SHP77 (cell line): ENCODE measurements at places on chromosomes 4 and X.

DNA sequence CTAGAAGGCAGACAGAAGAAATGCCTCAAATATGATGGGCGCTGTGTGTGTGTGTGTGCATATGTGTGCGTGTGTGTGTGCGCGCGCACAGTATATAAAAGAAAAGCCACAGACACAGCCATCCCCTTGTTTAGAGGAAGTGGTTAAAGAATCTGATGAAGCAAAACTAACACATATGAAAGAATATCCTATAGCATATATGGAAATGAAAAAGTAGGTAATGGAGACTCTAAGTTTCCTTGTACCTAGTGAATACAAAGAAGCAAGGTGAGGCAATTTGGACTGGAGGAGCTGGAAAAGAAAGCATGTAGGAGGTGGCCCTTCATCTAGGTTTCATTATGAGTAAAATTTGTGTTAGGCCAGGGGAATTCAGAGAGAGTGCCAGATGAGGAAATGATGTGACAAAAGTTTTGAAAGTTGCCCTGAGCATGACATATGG is 58.6 kb upstream of the MCF2 start:
- DNase-seq, result no peak

GRCh38 chr4:184850431-184851199 is 24.8 kb upstream of the ACSL1 start:
- DNase-seq, result no peak

DNA sequence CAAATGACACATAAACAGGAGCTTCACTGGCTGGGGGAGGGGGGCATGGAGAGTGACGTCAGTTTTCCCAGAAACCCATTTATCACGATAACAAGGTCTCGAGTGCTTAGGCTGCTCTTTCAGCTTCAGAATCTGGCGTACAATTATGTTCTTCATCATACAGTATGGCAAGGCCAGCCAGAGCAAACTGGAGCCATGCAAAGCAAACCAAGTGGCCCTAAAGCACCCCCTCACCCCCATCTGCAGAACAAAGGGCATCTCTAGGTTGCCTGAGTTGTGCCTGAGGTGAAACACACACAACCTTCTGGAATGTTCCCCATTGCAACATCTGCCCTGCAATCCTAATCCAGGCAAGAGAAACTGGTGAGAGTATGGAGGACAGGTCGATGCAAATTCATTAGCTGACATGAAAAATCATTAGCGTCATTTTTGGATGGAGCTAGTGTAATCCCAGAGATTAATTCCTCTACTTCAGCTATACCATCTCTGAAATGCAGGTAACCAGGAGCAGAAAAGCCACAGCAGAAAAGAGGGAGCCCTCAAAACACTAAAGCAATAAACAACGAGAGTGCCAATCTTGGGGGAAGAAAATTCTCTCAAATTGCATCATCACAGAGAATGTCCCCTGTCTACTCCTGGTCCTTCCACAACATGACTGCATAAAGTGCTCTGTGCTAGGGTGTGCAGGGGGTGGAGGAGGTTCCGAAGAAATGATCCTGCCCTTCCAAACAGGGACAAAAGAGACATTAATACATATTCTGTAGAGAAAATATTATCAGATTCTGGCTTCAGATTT is 1.8 kb downstream of the SEPTIN6 start:
- DNase-seq, result peak; percentile 17

DNA sequence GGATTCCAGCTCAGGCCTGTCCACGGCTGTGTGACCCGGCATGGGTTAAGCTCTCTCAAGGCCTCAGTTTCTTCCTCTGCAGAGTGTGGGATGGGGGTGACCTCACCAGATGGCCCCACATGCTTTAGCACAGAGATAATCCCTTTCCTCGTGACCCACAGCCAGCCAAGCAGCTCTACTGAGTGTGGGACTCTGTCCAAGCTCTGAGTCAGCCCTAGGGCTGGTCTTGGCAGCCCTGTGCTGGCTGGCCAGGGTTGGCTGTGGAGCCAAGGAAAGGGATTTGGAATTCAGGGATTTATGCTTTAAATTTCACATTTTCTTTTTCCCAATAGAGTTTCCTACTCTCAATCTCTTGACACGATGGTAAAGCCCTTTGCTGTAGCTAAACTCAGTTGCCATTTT is 19.7 kb upstream of the SPON2 start:
- no peak for DNase-seq

DNA sequence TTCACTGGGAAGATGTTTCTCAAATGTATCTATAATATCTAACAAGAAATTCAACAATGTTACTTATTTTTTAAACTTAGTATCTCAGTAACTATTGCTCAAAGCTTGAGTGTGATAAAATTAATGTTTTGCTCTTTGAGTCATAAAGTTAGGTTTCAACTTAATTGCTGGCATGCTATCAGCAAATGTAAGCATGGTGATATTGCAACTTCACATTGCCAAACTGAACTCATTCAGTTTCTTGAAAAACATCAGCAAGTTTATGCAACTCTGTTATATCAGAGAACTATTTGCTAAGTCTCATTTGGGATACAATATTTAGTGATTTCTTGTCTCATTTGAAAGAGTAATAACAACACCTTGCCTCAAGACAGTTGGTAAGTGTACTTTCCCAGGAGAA is 91.2 kb upstream of the KLF3 start:
- DNase-seq, result no peak

- no peak for DNase-seq
Observed at GRCh38 chr4:85508654-85509053, 33.7 kb downstream of the ARHGAP24 start.

- no peak for DNase-seq
Observed at GRCh38 chr4:80216100-80216761, 18.9 kb downstream of the PRDM8 start.

DNA sequence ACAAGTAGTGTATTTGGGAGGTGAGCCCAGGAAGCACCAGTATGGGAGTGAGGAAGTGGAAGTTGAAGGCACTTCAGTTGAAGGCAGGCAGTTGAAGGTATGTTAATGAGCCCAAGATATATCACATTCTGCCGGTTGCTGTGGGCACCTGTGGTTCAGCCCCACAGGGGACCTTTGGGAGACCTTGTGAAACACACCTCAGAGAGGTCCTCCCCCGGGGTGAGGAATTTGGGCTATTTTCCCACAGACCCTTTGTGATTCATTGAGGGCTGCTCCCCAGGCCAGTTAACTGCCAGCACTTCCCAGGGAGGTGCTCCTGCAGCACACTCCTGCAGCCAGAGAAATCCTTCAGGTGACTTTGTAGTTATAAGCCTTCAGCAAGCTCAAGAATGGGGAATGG is 45.9 kb downstream of the PTCHD1 start:
- no peak for DNase-seq

DNA sequence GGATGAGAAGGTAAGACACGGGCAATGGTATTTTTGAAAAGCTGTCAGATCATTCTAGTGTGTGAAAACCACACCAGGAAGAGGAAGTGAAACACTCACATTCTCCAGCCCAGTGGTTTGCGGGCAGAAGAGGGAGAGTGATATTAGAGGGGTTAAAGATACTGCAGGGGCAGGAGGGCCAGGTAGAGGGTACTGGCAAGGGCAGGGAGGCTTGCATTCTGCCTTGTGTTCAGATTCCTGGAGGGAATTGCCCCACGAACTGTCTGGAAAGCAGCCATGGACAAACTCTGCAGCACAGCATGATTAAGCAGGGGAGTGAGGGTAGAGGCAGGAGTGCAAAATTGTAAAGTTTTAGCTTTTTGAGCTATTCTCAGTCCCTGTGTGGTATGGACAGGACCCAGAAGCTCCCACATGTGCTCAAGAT is 30.9 kb downstream of the NIPAL1 start:
- DNase-seq, result no peak

GRCh38 chr4:24973404-24973746 is 57.4 kb downstream of the LGI2 start:
- no peak for DNase-seq

DNA sequence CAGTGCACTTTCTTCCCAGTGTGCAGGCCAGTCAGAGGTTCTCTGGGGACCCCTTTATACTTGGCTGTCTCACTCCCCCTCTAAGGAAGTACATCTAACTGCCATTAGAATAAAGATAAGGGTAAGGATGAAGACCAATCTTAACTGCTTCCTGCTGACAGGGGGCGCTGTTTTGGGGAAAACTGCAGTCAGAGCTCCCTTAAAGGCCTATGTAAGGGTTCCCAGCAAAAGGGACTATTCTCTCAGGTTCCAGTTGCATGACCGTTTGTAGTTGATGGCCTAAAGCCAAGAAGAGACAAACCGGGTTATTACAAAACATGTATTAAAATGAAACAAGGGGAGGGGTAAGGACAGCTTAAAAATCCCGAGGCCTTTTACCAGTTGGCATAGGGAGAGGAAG is 115.6 kb upstream of the SPIN4 start:
- DNase-seq, result no peak

- no peak for DNase-seq
Observed at GRCh38 chrX:134676436-134676835, 18.2 kb upstream of the PLAC1 start.

DNA sequence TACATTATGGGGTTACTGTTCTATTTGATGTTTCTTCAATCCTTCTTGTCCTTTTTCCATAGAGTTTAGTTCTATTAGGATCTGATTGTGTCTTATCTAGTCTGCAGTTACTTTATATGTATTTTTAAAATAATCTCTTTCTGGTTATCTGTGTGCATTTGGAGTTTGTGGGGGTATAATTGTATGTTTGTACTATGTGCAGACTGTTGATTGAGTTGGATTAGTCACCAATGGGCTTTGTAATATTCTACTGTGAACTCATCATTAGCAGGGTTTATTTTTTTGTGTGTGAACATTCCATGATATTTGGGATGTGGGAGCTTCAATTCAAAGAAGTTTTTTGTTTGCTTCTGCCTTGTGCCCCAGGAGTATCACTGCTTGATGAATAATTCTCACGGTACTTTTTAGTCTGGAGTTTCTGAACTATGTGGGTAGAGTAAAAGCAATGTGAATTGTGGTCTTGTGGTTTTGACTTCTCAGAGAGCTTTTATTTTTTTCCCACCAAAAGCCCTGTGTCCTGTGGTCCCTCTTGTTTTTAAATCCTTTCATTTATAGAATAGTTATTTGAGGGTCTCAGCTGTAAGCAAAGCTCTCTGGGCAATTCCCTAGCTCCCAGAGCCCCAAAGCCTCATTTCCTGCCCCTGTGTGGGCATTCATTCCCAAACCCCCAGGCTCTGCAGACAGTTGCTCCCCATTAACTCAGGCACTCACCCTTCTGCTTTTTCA is 127.8 kb downstream of the PHKA2 start:
- no peak for DNase-seq

DNA sequence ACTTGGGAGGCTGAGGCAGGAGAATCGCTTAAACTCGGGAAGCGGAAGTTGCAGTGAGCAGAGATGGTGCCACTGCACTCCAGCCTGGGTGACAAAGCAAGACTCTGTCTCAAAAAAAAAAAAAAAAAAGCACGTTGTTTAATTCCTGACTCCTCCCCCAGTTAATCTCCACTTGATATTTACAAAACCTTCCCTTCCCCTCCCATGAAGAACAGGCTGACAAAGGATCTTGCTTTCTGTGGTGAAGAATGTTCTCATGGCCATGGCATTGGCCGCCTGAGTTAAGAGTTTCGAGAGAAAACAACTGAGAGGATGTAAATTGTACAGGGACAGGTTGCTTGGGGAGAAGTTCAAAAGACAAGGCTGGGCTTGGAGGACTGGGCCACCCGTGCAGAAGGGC is 168.2 kb upstream of the BCOR start:
- no peak for DNase-seq

DNA sequence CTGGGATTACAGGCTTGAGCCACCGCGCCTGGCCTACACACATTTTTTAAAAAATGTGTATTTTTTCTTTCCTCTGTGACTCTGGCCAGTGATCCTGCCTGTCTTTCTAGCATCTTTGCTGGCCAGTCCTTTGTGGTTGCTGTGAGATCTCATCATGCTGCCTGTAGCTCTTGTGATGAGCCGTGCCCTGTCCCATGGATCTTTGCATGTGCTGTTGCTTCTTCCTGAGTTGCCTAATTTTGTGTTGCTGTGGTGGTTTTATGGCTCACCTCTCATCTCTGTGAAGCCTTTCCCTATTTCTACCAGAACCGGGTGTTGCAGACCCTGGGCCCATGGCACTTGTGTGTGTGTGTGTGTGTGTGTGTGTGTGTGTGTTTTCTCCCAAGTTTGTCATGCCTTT is 8.3 kb downstream of the NSD2 start:
- no peak for DNase-seq

DNA sequence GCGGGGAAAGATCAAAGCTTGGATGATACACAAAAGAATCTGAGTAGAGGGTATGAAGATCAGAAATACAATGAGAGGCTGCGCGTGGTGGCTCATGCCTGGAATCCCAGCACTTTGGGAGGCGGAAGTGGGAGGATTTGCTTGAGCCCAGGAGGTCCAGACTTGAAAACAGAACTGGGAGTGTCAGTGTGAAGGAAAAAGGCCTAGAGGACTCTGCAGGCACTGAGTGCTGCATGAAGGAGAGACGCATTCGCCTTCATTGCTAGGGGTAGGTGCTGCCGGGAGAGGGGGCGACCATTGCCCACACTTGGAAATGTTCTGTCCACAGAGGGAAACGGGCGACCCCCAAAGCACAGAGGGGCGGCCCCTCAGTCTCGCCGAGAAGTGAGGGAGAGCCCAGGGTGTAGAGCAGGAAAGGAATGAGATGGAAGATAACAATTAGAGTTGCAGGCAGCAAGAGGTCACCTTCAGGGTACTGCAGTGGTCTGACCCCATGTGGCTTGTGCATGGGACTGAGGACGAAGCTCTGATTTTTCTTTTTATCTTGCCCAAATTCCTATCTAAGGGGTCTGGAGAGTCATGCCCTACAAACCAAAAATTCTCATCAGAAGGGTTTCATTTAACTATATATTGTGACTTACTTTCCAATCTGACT is 31.8 kb upstream of the ARSD start:
- no peak for DNase-seq

- DNase-seq, result no peak
Observed at GRCh38 chr4:99852199-99852749, 35.6 kb downstream of the DAPP1 start.

GRCh38 chr4:54315561-54316538 is 86.8 kb downstream of the PDGFRA start:
- DNase-seq, result no peak

DNA sequence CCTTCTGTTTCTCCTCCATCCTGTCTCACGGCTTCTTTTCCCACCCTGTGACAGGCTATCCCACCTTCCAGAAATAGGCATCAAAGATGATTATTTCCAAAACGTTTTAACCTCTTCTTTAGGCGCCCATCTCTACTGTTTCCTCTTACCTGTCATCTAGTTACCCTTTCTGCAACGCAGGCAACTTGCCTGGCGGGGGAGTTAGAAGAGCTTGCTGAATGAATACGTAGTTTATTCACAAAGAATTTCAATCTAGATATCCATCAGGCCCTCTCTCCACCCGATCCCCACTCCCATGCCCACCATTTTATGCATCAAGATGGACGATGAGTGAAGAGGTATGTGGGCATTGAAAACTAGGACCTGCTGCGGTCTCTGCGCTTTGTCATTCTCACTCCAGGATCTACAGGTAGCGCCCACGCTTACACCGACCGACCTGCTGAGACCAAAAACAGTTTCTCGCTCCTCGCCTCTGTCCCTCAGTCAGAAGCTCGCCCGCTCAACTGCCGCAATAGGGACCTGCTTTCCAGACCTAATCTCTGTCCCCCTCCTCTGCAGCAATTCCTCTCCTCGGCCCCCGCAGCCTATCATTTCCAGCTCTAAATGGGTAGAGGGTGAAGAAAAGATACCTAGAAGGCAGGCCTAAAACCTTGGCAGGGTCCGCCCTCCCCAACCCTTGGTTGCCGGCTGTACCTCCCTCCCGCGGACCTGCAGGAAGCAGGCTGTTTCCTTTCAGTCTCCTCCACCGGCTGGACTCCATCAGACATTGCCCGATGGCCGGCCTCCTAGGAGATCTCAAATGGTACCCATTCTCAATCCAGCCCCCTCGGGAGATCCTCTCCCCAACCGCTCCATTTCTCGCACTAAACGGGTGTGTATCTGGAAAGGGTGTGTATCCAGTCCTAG is 624 bp downstream of the BEX5 start:
- no peak for DNase-seq
